ENCODE measurements at places on chromosomes 2 and 18. TPM values are rescaled to one million over a fixed set of nuclear protein-coding genes. Genes with fewer than 3 reads are reported as not detected.

Gene PLEK
- polyA plus RNA-seq: 4.7 TPM

Gene RNF144A
- polyA plus RNA-seq: 53.1 TPM

DNA sequence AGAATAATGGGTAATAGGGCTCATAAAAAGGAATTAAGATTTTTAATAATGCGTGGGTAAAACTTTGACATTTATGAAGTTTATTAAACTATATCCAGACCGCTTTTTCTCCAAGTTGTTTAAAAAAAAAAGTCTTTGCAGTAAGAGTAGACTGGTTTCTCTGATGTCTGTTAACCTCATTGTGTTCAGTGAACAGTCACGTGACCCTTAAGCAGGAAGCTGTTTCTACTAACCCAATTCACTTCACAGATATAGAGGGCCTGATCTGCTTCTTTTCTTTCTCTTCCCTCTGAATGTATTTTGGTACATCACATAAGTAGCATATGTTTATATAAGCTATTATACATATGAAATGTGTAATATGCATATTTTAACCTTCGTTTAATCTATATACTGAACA lies 1011.3 kb upstream of the CELF4 start:
- no peak for DNase-seq

DNA sequence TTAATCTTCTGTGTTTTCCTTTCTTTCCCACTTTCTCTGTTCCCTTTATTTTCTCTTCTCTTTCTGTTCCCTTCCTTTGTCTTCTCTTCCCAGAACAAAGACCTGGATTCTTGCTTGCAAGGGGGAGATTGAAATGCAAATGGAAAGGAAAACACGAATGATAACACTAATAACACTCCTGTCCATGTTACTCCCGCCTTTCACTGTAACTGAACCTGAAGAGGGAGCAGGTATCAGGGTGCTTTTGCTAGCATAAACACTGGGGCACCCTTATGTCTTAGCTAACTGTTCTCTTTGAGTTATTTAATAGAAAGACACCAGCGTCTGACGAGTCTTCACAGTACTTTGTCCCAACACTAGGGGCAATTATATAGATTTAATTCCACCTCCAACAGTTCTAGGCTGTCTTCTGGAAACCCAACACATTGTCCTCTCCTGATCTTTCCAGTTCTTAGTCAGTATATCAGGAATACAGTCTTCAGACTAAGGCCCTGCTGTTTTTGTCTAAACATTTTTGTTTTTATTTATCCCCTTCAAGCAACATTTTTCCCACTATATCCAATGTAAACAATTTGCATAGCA lies 99.2 kb downstream of the PTPRM start:
- DNase-seq: no peak

DNA sequence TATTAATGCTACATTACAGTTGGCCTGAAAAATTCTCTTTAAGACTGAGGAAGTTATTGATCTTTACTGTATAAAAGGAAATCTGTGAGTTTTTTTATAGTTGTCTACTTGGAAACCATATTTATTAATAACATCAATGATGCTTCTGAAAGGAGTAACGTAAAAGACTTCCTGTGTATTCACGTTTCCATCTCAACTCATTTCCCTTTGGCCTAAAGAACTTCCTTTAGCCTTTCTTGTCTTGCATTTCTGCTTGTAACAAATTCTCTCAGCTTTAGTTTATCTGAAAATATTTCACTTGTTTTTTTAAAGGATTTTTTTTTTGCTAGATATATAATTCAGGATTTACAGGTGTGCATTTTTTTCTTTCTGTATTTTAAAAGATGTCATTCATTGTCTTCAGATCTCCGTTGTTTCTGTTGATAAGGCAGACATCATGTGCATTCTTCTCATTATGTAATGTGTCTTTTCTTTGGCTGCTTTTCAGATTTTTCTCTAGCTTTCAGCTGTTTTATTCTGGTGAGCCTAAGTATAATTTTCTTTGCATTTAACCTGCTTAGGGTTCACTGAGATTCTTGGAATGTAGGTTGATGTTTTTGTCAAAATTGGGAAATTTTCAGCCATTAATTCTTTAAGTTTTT lies 159.0 kb upstream of the DAPL1 start:
- no peak for DNase-seq

- DNase-seq: no peak
Measured at GRCh38 chr2:160362541-160362940, 131.1 kb downstream of the RBMS1 start.
